H9 (cell line): ENCODE measurements at places on chromosomes 1 and 21. TPM values are rescaled to one million over a fixed set of nuclear protein-coding genes. Genes with fewer than 3 reads are reported as not detected.

DNA sequence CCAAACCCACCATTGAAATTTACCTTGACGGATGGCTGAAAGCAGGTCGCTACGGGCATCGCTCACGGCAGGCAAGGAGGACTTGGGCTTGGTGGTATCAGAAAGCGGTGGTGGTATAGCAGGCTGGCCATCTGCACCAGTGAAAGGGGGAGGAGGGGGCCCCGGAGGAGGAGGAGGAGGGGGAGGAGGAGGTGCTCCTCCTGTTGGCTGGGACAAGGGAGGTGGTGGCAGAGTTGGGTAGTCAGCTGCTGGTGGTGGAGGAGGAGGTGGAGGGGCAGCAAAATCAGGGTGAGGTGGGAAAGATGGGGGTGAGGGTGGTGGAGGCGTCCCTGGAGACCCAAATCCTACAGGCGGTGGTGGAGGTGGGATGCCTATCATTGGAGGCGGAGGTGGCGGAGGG is 17.2 kb downstream of the GPR3 start:
- no peak overlapping the region for H3K4me3 ChIP-seq
- no peak overlapping the region for H3K27ac ChIP-seq
- no peaks in the 10 kb centered on the region for H3K27me3 ChIP-seq
- H3K36me3 ChIP-seq, result peaks cover 30% of the 10 kb centered on the region; the same call in 2 of the 3 replicates
- DNase-seq, result no peak

GRCh38 chr21:31042080-31042464 is 3.8 kb upstream of the KRTAP19-8 start:
- no peak for DNase-seq
- no peaks in the 10 kb centered on the region for H3K4me1 ChIP-seq
- no peak overlapping the region for H3K27ac ChIP-seq
- H3K27me3 ChIP-seq, result no peaks in the 10 kb centered on the region
- no peaks in the 10 kb centered on the region for H3K36me3 ChIP-seq

DDI2 gene
- 45.0 and 51.0 TPM in 2 replicates for total RNA-seq

CD247 gene
- total RNA-seq, result 0.90 and 1.2 TPM in 2 replicates
